T-cell (primary cell): ENCODE measurements at places on chromosomes 4 and X.

GRCh38 chrX:106306391-106306947, 138.4 kb downstream of the PWWP3B start:
- no peak for DNase-seq

DNA sequence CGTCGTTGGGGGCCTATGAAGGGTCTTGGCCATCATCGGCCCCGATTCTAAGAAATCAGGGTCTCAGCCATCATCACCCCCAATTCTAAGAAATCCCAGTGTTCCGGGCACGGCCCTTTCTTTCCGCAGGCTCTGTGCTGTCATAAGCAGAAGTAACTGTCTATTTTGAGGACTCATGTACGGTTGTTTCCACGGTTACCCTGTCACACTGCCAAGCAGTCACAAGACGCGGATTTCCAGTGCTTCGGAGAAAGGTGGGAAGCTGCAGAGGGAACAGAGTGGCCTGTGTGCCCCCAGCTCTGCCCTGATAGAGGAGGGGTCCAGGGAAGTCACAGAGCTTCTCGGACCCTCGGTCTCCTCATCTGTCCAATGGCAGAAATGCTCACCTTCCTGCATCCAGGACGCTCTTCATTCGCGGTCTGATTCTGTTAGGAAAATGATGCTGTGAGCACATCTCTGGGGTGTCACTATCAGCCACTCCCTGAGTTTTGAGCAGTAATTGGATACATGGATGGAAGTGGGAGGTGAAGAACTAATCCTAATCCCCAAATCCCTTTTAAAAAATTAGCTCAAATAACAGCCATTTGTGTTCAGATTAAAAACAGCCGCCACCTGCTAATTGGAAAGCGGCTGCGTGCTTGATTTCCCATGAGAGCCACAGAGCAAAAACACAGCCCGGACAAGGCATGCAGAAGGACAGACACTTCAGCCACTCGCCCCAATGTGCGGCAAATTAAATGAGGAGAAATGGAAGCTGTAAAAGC, 73.1 kb downstream of the WFS1 start:
- DNase-seq, result no peak

GRCh38 chr4:55123791-55124190, 1.6 kb downstream of the KDR start:
- no peak for DNase-seq

- no peak for DNase-seq
Observed at GRCh38 chr4:121811122-121811521, 10.0 kb downstream of the EXOSC9 start.

DNA sequence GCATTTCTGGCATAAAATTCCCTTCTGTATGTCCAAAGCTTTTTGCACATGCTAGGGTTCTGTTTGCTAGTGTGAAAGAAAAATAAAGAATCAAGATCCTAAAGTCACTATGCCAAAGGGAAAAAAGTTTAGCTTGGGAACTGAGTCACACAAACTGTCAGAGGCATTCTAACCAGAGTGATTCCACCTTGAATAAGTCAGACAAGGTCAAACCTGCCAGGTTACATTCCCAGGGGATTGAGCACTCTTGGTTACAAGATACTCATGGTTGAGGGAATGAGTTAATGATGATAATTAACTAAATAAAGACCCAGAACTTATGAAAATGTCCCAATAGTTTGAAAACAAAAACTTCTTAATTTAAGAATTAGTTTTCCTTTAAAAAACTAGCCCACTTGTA, 13.7 kb upstream of the UGT2B17 start:
- no peak for DNase-seq

DNA sequence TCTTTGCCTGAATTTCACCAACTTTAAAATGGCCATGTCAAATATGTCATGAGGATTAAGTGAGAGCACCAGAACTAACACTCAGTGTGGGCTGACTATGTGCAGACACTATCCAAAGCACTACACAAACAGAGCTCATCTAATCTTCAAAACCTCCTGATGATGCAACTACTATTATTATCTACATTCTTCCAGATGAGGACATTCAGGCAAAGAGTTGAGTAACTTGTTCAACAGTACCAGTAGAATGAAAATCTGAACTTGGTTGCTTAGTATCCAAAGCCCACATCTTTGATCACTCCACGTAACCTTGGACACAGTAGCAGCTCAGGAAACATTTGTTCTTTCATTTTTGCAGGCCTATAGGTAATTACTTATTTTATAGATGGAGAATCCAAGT, 90.1 kb downstream of the ATP8A1 start:
- DNase-seq, result no peak

DNA sequence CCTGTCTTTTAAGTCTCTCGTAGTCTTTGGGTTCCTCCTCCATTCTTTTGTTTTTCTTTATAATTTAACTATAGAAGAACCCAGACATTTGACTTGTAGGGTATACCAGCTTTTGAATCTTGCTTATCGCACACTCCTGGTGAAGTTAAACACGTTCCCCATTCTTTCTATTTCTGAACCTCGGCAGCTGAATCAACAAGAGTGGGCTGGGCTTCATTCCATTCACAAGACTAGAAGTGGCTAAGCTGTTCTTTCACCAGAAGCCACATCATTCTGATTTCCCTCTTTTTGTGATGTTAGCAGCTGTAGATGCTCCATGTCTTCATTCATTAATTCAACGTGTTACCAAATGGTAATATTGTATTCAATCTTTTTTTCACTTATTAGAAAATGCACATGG, 167.9 kb downstream of the CORIN start:
- DNase-seq, result no peak

GRCh38 chr4:183478123-183478522, 26.7 kb upstream of the ING2 start:
- DNase-seq, result no peak

- DNase-seq, result no peak
Observed at GRCh38 chrX:134855751-134856150, 135.0 kb upstream of the SMIM10 start.

DNA sequence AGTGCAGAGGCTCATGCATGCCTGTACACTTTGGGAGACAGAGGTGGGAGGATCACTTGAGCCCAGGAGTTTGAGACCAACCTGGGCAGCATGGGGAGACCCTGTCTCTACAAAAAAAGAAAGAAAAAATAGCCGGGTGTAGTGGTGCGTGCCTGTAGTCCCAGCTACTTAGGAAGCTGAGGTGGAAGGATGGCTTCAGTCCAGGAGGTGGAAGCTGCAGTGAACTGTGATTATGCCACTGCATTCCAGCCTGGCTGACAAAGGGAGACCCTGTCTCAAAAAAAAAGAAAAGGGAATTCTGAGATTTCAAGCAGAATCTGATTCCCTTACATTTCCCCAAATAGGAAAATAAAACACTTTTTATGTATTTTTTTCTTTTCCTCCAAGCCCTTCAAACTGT, 83.5 kb downstream of the SYNPO2 start:
- DNase-seq, result no peak

GRCh38 chr4:7584606-7585159, 150.0 kb upstream of the PSAPL1 start:
- no peak for DNase-seq

DNA sequence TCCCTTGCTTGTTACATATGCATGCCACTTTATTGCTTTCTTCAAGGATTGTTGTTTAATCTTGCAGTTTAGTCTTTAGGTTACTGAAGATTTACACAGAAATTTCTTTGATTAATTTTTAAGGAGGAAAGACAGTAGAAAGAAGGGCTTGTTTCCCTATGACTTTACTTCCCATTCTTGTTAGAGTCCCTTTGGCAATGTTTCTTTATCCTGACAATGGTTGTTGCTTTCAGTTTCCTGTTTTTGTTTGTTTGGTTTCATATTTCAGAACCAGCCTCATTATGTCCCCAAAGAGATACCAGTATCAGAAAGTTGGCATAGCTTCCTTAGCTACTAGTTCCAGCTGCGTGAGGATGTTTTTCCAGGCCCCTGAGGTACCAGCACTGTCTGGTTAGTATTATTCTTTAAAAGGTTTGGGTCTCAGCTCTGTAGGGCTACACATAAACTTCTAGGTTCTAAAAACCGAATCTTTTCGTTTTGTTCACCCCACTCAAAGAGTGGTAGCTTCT, 61.3 kb upstream of the UNC5C start:
- no peak for DNase-seq

- DNase-seq, result peak; percentile 42
Observed at GRCh38 chr4:118352843-118353533, at the start of gene PRSS12. Gene PRSS12 (minus strand): TSS chr4:118353003. CDS start chr4:118352720, 283 bp downstream.
